ENCODE measurements at places on chromosomes 4 and X.

GRCh38 chr4:26785312-26785711 lies 75.3 kb upstream of the STIM2 start:
- DNase-seq = no peak

DNA sequence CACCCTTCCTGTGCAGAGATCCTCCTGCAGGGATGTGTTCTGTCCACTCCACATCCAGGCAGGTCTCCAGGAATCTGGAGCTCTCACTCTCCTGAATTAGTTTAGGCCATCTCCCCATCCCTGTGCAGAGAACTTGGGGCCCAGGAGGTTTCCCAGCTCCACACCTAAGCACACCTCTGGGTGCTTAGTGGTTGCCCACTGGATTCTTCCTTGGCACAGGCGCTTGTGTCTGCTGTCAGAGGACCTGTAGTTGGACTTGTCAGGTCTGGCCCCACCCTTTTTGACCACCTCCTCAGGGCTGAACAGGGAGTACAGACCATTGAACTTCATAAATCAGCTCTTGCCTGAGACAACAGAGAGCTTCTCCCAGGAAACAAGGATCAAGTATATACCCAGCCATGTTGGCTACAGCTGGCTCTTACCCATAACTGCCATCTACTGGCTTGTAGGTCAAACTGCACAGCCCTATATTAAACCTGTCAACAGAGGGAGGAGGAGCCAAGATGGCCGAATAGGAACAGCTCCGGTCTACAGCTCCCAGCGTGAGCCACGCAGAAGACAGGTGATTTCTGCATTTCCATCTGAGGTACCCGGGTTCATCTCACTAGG lies 275.5 kb downstream of the PPARGC1A start:
- DNase-seq = no peak

GRCh38 chr4:56080384-56080783 lies 131.6 kb downstream of the CEP135 start:
- DNase-seq = no peak

- no peak for DNase-seq
These were observed 111.8 kb downstream of the TRAPPC11 start for GRCh38 chr4:183770906-183771305.

DNA sequence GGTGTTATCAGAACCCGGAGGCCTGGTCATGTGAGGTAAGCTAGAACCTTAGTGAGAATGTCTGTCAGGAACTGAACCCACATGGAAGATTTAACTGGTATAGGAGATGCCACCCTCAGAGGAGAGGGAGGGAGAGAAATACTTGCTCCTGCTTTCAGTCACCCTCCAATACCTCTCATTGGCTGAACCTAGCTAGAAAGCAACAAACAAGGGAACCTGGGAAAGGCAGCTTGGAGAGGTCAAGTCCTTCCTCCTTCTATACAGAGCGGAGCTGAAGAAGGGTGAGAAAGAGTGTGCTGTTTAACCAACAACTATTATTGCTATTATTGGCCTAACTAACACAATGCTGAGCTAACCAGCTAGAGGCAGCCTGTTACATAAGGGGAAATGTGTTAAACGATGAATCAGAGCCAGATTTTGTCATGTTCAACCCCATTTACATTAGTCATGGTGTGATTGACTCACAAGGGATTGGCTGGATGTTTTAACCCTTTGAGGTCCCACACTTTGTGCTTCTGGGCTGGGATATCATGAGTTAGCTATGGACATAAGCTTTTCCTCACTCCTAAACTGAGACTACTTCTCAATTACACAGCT lies 96.5 kb upstream of the ESX1 start:
- DNase-seq = no peak

- peak; percentile 23 for DNase-seq
These were observed 670.3 kb upstream of the FAM241A start for GRCh38 chr4:111475001-111475400.

- no peak for DNase-seq
These were observed 30.3 kb downstream of the NFKB1 start for GRCh38 chr4:102531462-102531861.

GRCh38 chrX:8847360-8847759 lies 46.2 kb upstream of the FAM9A start:
- no peak for DNase-seq

DNA sequence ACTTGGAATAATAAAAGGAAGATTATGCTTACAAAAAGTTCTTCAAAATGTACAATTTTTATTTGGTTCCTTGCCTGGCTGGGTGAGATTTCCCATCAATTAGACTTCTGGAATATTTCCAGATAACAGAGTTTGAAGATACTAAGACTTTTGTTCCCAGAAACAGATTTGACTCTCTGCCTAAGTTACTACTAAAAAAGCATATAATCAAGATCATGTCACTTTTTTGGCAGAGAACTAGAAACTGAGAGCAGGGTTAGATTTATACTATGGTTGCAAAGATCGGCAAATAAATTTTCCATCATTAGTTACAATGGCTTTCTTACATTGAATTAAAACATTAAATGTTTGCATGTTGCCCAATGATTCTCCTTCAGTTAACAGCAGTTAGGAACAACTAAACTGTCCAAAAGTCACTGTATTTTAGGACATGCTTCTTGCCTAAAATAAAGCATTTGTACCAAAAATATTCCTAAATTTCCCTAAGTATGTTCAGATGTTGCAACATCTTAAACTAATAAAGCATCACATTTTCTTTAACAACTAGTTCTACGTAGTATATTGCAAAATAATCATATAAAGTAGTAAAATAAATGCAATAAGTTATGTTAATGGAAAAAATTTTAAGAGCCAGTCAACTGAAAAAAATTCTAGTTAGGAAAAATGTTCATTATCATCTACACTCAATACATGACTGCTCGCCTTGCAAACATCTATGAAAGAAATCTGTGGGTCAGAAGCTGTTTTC lies 73.0 kb downstream of the SEC24D start:
- DNase-seq = no peak

- no peak for DNase-seq
These were observed 107.4 kb downstream of the MAML3 start for GRCh38 chr4:140046543-140046942.

GRCh38 chr4:152348670-152349069 lies 187.2 kb downstream of the FBXW7 start:
- no peak for DNase-seq

- DNase-seq = no peak
These were observed 218.5 kb downstream of the COL25A1 start for GRCh38 chr4:109083911-109084310.

- DNase-seq = peak; percentile 52
These were observed 901 bp downstream of the JADE1 start for GRCh38 chr4:128810331-128810870.

- DNase-seq = no peak
These were observed 132.8 kb downstream of the KCNIP4 start for GRCh38 chr4:21815651-21816377.

DNA sequence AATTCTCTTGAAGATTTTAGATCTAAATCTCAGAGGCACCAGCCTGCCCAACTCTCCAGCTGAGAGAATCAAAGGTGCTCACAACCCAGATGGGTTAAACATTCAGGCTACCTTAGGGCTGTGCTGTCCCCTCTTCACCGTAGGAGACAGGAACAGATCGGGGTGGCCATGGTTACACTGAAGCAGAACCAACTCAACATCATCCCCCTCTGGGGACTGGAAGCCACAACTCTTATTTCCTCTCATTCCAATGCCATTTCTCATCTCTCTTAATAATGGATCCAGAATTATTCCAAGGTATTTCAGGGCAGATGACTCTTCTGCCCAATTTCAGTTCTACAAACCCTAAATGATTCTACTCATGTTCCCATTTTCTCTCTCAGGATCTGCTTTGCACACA lies 109.7 kb downstream of the NKX6-1 start:
- no peak for DNase-seq

GRCh38 chr4:188819233-188819632 lies 680.0 kb downstream of the TRIML1 start:
- no peak for DNase-seq

DNA sequence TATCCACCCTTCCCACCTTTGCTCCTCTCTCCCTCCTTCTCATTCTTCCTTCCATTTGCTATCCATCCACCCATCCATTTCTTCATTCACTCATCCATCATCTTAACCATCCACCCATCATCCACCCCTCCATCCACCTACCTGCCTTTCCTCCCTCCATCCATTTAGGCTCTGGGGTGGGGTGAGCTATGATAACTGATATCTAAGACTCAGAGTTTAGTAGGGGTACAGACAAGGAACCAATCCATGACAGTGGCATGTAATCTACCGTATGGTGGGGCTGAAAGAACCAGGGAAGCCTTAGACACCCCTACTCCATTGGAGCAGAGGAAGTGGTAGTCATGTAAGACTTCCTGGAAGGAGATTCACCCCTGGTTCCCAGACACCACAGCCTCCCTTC lies 23.2 kb downstream of the PSAPL1 start:
- DNase-seq = no peak

- no peak for DNase-seq
These were observed 7.3 kb downstream of the RGS12 start for GRCh38 chr4:3299976-3300671.

DNA sequence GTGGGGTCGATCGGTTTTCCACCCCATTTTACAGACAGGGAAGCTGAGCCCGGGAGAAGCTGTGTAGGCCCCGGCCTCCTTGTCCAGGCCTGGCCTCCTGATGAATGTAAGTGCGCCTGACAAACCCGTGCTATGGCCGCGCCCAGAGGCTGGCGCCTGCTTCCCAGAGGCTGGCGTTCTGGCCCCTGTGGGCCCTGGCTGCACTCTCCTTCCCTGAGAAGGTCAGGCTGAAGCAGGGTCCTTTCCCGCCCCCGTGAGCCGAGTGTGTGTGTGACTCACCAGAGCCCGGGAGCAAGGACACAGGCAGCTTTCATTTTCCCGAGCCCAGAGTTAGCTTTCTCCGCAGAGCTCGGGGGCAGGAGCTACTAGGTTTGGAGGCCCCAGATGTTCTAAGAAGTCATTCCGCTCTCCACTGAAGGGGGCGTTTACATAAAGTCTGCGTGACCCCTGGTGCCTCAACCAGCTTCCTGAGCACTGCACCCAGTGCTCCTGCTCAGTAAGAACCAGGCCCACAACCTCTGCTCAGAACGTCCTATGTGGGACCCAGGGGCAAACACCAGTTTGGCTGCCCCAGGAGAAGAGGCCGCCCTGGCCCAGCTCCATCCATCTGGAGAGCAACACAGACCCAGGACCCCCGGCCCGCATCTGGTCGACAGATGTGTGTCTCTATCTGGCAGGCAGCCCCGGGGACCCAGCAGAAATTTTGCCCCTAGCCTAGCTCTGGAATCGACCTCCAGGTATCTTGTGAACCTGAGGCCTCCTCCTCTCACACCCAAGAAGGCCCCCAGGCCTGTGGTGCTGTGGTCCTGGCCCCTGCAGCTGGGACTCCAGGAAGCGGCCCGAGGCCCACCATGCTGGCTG lies 13.6 kb downstream of the UVSSA start:
- DNase-seq = no peak

GRCh38 chr4:95363966-95364365 lies 184.8 kb downstream of the UNC5C start:
- no peak for DNase-seq

DNA sequence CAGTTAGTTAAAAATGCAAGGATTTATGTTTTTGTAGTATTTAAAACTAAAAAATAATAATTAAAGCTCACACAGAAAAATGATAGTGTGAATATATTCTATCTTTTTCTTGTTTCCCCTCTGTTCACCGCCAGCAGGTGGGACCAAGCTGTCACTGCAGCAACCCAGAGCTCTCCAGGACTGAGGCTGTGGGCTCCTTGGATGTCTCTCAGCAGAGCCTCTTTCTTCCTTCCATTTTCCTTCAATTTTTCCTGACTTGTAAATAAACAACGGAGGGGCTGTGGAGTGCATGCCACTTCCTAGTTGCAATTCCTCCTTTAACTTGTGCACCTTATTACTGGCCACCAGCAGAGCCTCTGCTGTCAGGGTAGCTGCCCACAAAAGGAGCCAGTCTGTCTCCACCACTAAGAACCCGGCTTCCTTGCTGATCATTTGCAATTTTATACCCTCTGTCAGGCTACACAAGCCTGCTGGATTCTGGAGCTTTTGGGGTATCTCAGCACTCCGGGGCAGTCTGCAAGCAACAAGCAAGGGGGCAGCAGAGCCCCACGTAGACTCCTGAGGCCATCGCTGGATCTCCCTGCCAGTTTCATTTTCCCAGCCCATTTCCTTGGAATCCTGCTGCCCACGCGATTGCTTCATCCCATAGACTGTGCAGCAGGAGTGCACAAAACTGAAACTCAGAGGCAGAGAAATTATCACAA lies 1467.4 kb downstream of the C4orf33 start:
- DNase-seq = peak; percentile 25

- no peak for DNase-seq
These were observed 7.2 kb downstream of the PDHA1 start for GRCh38 chrX:19350941-19351384.

- DNase-seq = no peak
These were observed 1.2 kb upstream of the TREX2 start for GRCh38 chrX:153446950-153447580.

GRCh38 chr4:174173360-174173759 lies 110.1 kb downstream of the FBXO8 start:
- DNase-seq = no peak

- no peak for DNase-seq
These were observed 142.4 kb downstream of the AMELX start for GRCh38 chrX:11435568-11435967.

DNA sequence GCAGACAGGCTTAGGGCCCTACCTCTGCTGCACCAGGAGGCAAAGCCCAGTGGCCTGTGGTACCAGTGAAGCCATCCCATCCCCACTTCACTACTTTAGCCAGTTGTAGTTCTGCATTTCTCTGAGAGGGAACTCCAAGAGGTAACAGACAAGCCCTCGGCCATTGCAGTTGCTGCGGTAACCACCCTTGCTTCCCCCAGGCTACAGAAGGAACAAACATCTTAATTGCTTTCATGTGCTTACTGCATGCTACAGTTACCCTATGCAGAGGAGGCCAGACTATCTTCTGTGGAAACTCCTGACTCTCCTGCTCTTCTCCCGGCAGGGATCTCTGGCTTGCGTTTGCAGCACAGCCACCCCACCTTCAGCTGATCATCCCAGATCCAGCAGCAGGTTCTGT lies 67.8 kb downstream of the SPIN4 start:
- no peak for DNase-seq

DNA sequence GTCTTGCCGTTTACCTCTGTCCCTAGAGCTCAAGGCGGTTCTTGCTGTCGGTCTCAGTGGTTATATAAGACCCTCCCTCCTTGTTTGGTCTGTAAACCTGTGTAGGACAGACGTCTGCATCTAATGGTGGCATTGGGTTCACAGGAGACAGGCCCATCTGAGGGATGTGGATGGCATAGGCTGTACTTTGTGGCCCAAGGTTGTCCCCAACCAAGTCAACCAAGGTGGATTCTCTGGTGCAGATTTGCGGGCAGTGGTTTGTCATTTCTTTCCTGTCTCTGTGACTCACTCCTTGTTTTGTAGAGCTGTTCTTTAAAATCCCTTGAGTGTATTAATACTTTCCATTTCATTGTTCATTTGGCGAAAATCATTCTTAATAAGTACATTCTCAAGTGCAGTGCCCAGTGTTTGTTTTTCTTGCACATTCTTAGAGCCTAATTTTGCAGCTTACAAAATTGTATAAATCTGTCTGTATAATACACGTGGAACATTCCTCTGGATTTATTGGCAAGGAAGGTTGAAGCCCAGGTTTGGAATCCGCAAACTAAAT lies 68.0 kb upstream of the TLR2 start:
- no peak for DNase-seq

Data from NCI-H345 (cell line).